ENCODE measurements at places on chromosomes 1 and 21.

DNA sequence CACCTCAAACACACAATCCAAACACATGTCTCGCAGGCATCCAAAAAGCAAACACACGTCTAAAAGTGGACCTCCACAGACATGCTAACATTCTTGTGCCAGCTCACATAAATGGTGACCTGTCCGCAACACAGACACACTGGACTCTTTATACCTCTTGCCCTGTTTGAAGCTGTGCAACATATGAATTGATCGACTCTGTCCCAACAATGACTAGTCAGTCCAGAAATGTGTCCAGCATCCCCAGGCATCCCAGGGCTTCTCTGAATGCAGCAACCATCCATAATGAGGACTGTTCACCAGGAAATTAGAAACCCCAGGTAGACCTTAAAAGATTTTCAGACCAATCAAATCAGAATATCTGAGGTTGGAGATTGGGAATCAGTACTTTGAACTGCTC, 3.2 kb downstream of the DDR2 start:
- no peak for DNase-seq

GRCh38 chr1:10727751-10728232, 68.7 kb downstream of the CASZ1 start:
- DNase-seq = no peak

DNA sequence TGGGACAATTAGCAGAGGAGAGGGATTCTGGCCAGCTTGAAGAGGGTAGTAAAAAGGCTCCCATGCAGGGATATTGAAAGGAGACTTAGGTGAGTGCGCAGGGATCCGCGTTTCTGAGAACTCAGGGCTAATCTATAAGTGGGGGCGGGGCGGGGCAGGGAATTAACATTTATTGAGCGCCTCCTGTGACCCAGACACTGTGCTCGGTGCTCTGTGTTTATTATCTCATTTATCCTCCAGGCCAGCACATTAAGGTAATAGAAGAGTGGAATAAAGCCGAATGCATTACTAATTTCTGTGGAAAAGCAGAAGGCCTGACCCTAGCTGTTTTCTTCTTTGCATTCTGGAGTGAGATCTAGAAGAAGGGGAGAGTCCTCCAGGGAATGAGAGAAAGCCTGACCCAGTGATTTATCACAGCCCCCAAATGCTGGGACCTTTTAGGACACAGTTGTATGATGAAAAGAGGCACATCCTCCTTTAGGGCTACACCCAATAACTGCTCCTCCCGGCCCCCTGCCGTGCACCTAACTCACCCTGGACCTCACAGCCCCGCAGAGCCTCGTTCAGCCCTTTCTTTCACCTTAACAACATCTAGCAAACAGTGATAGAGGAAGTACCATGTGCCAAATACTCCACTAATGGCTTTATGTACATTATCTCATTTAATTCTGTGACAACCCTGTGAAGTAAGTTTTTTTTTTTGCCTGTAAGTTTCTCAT, 317.6 kb downstream of the PBX1 start:
- no peak for DNase-seq

DNA sequence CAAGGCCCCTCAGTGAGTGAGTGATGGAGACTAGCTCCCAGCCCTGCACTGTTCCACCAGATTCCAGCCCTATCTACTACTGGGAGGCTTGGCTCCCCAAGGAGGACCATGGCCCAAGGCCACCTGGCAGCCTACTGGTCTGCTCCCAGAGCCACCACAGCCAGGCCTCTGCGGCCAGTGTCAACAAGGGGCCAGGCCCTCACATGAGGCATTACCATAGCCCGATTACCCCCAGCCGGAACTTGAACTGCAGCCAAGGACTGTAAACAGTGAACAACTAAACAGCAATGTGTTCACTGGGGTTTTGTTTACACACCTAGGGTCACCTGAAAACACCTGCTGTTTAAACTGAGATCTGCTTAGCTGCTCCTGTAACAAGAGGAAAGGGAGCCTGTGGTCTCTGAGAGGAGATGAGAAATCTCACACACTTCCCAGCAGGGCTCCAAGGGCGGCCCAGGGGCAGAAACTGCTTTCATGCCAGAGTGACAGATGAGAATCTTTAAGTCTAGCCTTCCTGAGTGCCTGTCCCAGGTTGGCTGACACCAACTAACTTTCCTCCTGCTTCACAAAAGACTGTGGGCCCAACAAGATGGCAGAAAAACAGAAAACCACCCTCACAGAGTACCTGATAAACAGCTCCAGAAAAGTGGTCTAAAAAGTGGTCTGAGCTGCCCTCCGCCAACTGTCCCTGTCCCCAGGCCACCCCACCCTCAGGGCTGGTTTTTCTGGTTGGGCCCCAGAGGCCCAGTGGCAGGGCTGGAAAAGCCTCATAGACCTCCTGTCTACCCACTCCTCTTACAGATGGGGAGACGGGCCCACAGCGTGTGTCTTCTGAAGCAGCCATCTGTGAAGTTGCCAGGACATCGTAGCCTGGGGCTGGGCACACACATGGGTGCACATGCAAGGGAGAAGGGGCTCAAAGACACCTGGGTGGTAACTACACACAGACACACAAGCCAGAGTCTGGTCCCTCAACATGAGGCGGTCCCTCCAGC, 28.8 kb downstream of the MEF2D start:
- DNase-seq = no peak

Measured in stimulated activated CD8-positive, alpha-beta memory T cell treated with anti-CD3 and anti-CD28 coated beads, Interleukin-2, amount 100 ng/mL, for 48 hours (primary cell).